ENCODE measurements at places on chromosomes 16 and 17.

- no peak for DNase-seq
Measured at GRCh38 chr17:75498039-75498725, 17.2 kb downstream of the CASKIN2 start.

- DNase-seq: no peak
Measured at GRCh38 chr16:84239909-84240308, at the start of gene KCNG4. KCNG4 (minus strand) TSS chr16:84240012; CDS start chr16:84237485, 2,527 bp downstream.

GRCh38 chr17:32604966-32605365 lies 118.2 kb downstream of the CDK5R1 start:
- no peak for DNase-seq

GRCh38 chr17:79461041-79461440 lies 149.8 kb downstream of the RBFOX3 start:
- no peak for DNase-seq

DNA sequence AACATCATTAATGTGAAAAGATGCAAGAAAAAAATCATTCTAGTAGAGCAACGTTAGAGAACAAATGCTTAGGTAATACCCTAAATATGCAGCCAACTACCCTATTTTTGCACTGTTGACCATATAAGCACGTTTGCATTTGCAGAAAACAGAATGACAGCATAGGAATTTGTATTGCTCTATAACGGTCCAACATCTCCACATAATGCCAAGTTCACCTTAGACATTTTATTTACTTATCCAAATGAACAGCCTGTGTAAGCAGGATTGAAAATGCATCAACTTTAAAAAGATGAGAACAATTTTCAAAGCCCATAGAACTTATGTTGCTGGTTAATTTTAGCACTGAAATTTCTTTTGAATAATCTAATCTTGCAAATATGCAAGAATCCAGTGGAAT lies 19.1 kb upstream of the RSL1D1 start:
- DNase-seq: no peak

- no peak for DNase-seq
Measured at GRCh38 chr16:27853651-27854050, 209.9 kb downstream of the GSG1L start.

Data from HL-60 (cell line).